ENCODE measurements at places on chromosomes 3 and 15.

DNA sequence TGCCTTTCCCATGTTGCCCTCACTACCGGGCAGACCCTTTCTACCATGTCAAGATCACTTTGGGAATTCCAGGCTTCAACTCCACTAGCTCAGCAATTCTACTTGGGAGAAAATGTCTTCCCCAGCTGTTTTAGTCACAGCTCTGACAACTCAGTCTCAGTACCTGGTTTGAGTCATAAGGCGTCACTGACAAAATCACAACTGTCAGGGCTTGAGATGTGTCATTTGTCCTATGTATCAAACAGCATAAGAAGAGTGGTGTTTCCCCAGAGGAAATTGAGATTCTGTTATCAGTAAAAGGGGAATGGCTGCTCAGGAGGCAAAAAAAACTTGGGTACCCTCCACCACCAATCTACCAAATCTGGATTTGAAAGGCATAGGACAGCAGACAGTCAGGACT is 594.9 kb upstream of the SUCLG2 start:
- no peak for DNase-seq

DNA sequence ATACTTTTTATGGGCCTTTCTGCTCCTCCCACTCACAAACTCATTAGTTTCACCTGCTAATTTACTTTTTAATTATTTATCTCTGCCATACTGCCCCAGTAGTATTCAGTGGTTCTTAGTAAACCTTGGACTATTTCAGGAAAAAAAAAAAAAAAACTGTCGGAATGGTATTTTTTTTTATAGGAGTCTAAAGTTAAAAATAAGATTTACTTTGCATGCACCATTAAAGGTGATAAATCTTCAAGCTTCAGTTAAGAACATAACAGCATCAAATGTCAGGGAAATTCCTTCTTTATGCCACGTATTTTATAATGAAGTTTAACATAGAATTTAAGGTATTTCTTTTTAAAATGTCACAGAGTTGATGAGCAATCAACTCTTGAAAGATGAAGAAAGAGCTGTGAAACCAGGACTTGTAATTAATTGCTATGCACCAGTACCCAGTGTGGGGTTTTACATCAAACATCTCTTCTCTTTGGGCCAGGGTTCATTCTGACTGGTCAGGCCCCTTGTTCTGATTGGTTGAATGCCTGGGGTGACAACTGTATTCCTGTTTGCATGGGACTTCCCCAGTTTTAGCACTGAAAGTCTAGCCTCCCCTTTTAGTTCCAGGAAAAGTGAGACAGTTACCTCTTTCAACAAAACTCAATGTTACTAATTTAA is 40.3 kb upstream of the PTPRG start:
- no peak for DNase-seq

GRCh38 chr3:124758851-124759635 is 28.8 kb downstream of the UMPS start:
- DNase-seq: no peak

GRCh38 chr3:41431386-41431785 is 232.1 kb downstream of the CTNNB1 start:
- DNase-seq: no peak

GRCh38 chr3:98966862-98967546 is 65.5 kb upstream of the DCBLD2 start:
- DNase-seq: no peak

- DNase-seq: no peak
These were observed 267.0 kb downstream of the PTPRG start for GRCh38 chr3:61828184-61828874.

DNA sequence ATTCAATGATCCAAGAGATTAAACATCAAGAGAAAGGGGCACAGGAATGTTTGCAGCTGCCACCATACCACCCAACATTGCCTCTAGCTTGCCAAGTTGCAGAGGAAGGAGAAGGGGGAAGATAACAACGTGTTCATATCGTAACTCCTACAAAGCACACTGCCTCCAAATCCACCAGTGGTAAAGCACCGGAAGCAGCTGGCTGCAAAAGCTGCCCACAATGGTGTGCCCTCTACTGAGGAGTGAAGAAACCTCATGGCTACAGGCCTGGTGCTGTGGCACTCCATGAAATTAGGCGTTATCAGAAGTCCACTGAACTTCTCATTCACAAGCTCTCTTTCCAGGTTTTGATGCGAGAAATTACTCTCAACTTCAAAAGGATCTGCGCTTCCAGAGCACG is 263.9 kb upstream of the STT3B start:
- no peak for DNase-seq

GRCh38 chr3:188670446-188670845 is 501.3 kb upstream of the TPRG1 start:
- DNase-seq: no peak

Measured in stimulated activated CD4-positive, alpha-beta T cell treated with anti-CD3 and anti-CD28 coated beads, TNF-alpha, amount 100 ng/mL, for 24 hours (primary cell).